ENCODE measurements at places on chromosomes 2 and 18.
A peak's percentile ranks its signal among the peaks of the same experiment; 100 is the strongest.

DNA sequence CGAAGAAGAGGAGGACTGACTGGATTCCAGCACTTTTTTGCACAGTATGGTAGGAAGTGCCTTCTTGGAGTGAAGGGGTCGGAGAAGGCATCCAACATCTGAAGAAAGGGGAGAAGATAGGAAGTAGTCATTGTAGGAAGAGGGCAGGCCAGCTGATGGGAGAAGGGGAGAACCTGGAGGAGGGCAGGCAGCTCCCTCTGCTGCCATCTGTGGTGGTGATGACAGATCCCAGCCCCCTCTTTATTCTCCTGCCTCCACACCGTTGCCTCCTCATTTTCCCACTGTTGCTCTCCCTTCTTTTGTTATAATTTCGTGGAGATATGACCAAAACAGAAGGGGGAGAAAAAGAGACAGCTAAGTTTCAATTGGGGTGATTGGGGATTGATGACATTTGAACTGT, 2.9 kb upstream of the SCYGR2 start:
- no peak for DNase-seq

GRCh38 chr2:222212571-222212970, 86.2 kb downstream of the PAX3 start:
- DNase-seq = no peak

DNA sequence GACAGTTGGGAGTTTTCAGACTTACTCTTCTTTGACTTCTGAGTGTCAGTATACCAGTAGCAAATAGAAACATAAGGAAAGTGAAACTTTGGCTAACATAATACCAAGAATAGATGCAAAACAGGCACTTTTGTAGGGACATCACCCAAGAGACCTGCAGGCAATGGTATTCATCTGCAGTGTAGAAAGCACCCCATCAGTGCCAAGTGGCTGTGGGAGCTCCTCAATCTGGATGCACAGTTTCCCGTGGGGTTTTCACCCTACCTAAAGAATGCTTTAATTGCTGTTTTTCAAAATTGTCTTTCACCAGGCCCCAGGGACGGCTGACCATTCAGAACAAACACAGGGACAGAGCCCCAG, 96.6 kb upstream of the GPR45 start:
- no peak for DNase-seq

DNA sequence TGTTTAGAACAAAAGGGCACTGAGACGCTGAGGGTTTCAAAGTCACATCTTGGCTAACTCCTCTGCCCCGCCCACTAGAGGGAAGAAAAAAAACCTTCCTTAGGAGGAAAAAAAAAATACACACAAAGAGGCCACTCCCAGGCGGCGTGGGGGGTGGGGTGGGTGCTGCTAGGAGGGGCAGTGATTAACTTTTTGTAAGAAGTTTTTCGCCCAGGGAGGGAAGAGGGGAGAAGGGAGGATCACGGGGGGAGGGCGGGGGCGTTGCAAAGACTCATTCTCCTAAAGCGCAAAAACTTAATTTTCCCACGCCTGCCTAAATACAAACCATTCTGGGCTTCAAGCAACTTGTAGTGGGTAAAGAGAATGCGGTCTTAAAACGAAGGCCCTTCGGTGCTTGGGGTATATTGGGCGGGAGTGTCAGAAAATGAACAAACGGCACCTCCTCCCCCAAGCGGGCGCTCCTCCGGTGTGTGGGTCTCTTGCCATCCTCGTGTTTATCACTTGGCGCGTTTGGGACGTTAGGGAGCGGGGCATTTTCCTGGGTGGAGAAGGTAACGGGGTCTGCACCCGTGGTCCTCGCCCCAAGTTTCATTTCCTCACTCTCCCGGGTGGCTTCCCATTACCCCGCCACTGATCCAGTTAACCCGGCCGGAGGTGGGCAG, 1.7 kb downstream of the CXCR4 start:
- peak; percentile 68 for DNase-seq

GRCh38 chr2:120612471-120612870, 123.2 kb upstream of the GLI2 start:
- no peak for DNase-seq

- DNase-seq = no peak
Observed at GRCh38 chr2:197034292-197034691, 107.8 kb upstream of the PGAP1 start.

DNA sequence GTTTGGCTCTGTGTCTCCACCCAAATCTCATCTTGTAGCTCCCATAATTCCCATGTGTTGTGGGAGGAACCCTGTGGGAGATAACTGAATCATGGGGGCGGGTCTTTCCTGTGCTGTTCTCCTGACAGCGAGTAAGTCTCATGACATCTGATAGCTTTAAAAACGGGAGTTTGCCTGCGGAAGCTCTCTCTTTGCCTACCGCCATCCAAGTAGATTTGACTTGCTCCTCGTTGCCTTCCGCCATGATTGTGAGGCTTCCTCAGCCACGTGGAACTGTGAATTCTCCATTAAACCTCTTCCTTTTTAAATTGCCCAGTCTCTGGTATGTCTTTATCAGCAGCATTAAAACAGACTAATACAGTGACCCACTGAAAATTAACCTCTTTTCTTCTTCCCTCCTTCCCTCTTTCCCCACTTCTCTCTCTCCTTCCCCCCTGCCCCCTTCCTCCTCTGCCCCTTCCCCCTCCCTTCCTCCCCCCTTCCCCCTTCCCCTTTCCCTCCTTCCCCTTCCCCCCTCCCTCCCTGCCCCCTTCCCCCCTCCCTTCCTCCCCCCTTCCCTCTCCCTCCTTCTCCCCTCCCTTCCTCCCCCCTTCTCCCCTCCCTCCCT, 818.8 kb downstream of the SLC4A3 start:
- no peak for DNase-seq

GRCh38 chr2:80610108-80610507, 305.6 kb upstream of the LRRTM1 start:
- DNase-seq = no peak

GRCh38 chr2:2101924-2102323, 229.2 kb downstream of the MYT1L start:
- no peak for DNase-seq

GRCh38 chr2:227623226-227623625, 5.9 kb downstream of the SCYGR4 start:
- no peak for DNase-seq

GRCh38 chr2:25419678-25420242, 78.0 kb upstream of the DNMT3A start:
- DNase-seq = no peak

- DNase-seq = no peak
Observed at GRCh38 chr2:86140969-86141392, 34.9 kb downstream of the PTCD3 start.

- no peak for DNase-seq
Observed at GRCh38 chr2:39606585-39606984, 59.1 kb upstream of the TMEM178A start.

GRCh38 chr2:176124947-176125771, 2.6 kb downstream of the HOXD9 start:
- DNase-seq = no peak

DNA sequence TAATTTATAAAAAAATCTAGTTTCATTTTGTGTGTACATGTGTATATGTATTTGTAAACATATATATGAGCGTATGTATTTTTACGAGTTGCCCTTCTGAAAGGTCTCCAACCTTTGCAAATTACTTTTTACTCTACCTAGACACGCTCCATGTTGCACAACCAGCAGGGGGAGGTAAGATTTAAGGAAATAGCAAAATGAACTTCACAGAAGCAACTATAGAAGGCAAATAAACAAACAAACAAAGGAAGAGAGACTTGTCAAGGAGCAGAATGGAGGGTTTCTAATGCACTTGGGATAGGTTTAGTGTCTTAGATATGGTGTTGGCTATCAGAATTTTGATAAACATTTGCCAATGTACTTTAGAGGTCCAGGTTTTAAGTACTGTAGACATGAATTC, 820.5 kb upstream of the POU3F3 start:
- DNase-seq = no peak

- DNase-seq = no peak
Observed at GRCh38 chr18:50689578-50689977, 129.7 kb downstream of the MAPK4 start.
